CMK (cell line): ENCODE measurements at places on chromosomes 13 and 19.

GRCh38 chr13:22316494-22317025 is 645.7 kb downstream of the FGF9 start:
- no peak for DNase-seq

GRCh38 chr19:7942981-7943443 is 454 bp downstream of the TIMM44 start:
- DNase-seq = no peak

DNA sequence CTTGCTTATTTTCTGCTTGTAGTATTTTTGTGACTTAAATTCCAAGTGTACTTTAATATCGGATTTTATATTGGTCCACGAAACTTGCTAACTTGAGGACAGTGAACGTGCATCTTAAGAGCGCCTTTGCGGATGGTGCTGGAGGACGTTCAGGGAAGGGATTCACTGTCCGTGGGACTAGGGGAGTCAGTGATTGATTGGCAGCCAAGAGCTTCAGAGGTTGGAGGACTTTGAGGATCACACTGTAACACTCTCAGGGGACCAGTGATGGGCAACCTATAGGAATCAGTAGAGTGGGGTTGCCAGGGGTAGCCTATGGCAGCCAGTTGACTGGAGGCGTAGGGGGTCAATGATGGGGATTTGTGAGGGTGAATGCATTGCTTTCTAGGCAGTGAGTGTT is 516 bp downstream of the ZNF175 start:
- no peak for DNase-seq

DNA sequence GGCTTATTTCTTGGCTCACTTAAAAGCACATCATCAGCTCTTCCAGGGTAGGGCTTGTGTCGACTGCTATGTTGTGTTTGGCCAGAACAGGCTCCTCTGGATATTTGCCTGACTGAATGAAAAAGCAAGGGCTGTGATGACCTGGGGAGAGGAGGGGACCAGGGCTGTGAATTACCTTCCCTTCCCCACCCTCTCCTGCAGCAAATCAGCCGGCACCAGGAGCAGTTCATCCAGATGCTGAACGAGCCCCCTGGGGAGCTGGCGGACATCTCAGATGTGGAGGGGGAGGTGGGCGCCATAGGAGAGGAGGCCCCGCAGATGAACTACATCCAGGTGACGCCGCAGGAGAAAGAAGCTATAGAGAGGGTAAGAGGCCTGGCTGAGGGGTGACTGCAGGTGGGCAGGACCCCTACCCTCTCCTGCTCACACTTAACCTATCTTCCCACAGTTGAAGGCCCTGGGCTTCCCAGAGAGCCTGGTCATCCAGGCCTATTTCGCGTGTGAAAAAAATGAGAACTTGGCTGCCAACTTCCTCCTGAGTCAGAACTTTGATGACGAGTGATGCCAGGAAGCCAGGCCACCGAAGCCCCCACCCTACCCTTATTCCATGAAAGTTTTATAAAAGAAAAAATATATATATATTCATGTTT is 4.4 kb downstream of the GADD45GIP1 start:
- DNase-seq = no peak

GRCh38 chr13:102872131-102872530 is 26.3 kb downstream of the ERCC5 start:
- DNase-seq = no peak

- no peak for DNase-seq
Observed at GRCh38 chr19:52935434-52935833, 12.2 kb upstream of the ZNF888 start.

- no peak for DNase-seq
Observed at GRCh38 chr13:25111585-25111956, 15.6 kb downstream of the PABPC3 start.

- no peak for DNase-seq
Observed at GRCh38 chr13:26300140-26300539, 46.2 kb downstream of the CDK8 start.

DNA sequence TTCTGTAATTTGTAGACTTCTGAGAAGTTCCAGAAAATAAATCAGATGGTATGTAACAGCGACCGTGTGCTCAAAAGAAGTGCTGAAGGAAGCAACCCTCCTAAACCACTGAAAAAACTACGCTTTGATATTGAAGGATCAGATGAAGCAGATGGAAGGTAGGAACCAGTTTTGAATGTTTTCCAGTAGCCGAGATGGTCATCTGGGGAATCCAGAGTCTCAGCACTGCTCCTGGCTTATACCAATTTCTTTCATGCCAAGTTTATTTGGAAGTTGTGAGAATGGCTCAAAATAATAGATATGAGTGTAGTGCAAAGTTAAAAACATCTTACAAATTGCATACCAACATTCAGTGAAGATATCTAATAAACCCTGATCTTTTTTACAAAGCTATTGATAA is 56.2 kb downstream of the RCBTB2 start:
- DNase-seq = no peak

- DNase-seq = no peak
Observed at GRCh38 chr13:66922444-66922843, 307.7 kb downstream of the PCDH9 start.

- no peak for DNase-seq
Observed at GRCh38 chr19:1873524-1874473, 10.4 kb upstream of the KLF16 start.

DNA sequence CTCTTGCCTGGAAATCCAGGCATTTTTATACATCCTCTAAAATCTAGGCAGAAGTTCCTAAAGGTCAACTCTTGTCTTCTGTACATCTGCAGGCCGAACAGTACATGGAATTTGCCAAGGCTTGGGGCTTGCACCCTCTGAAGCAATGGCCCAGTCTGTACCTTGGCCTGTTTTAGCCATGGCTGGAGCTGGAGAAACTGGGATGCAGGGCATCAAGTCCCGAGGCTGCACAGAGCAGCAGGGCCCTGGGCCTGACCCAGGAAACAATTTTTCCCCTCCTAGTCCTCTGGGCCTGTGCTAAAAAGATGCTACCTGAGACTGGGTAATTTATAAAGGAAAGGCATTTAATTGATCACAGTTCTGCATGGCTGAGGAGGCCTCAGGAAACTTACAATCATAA is 520.8 kb upstream of the MIR17HG start:
- no peak for DNase-seq

DNA sequence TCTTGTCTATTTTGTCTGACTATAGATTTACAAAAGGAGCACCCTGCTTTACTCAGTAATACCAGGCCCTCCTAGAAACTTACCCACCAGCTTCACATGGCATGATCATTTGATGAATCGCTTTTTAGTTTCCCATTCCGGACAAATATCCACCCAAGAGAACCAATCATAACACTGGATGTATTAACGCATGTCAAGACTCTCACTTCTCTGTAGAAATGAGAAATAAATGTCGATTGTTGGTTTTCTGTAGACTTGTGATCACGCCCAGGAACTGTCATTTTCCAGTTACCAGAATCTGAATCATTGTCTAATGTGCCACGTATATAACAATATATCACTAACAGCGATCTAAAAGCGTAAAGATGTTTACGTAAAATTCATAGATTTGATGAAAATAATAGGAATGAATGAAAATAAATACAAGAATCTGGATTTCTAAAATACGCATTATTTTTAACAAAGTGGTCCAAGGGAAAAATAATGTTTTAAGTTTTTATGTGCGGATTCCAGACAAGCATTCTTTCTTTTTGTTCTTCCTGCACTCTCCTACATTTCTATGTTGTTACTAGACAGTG is 14.0 kb downstream of the CDX2 start:
- DNase-seq = no peak

GRCh38 chr13:61700620-61701019 is 285.0 kb upstream of the PCDH20 start:
- no peak for DNase-seq

GRCh38 chr13:99743094-99743493 is 228.5 kb downstream of the ZIC5 start:
- DNase-seq = no peak

- no peak for DNase-seq
Observed at GRCh38 chr13:30915691-30916541, 9.8 kb downstream of the MEDAG start.

GRCh38 chr13:102556806-102557205 is 40.0 kb upstream of the TPP2 start:
- DNase-seq = no peak

DNA sequence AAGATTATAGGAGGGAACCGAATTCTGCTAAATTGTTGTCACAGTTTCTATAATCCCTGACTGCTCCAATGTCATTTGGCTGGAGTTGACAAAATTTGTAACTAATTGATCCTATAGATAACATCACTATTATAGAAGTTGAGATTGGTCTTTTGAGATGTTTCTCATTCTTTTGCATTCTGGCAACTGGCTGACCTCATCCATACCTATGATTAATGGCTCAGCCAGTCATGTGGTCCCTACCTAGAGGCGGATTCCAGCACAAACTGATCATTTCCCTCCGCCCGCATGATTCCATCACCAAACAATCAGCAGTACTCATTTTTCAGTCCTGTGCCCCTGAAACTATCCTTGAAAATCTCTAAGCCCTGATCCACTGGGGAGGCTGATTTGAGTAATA is 4.2 kb downstream of the PSG2 start:
- DNase-seq = no peak

GRCh38 chr13:42581427-42581826 is 7.5 kb downstream of the TNFSF11 start:
- DNase-seq = no peak

DNA sequence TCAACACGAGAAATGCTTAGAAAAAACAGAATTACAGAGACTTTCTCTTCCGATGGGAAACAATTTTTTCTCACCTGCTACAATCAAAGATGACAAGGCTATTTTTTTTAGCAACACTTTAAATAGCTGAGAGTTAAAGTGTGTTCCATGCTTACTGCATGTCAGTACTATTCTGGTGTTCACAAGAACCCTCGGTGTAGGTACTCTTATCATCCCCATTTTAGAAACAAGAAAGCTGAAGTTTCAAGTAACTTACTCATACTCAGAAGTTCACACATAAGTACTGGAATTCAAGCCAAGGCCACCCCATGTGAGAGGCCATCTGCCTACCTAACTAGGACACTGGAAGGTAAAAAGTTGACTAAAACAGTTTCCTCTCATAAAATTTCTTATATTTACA is 9.0 kb upstream of the TNFRSF19 start:
- DNase-seq = no peak

GRCh38 chr19:45640849-45641273 is 1.7 kb upstream of the EML2 start:
- no peak for DNase-seq

DNA sequence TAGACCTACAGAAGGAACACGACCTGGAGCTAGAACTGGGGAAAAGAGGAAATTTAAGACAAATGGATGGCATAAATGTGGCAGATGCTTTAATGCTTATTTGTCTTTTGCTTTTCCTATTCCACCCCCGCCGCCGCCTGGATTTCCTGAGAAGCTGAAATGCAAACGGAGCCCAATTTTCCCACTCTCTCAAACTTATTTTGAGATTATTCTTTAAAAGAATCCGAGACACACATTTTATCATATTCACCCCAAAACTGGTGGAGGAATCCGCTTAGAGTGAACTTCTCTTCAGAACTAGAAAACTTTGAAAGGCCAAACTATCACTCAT is 5.8 kb downstream of the POU4F1 start:
- no peak for DNase-seq

DNA sequence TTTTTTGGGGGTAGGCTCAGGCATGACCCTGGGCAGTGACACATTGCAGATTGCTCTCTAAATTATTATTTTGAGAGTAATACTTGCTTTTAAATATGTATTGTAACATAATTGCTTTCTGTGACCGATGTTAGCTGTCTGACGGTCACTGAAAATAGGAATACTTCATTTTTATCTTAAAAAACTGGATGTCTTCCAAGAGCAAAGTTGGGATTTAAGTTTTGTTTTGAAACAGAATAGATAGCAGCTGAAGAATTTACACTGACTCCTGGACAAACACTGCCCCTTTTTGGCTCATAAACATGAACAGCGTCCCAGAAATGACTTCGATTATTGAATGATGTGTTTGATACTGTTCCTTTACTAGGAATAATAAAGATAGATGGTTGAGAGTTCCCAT is 535.9 kb downstream of the GPC5 start:
- no peak for DNase-seq

DNA sequence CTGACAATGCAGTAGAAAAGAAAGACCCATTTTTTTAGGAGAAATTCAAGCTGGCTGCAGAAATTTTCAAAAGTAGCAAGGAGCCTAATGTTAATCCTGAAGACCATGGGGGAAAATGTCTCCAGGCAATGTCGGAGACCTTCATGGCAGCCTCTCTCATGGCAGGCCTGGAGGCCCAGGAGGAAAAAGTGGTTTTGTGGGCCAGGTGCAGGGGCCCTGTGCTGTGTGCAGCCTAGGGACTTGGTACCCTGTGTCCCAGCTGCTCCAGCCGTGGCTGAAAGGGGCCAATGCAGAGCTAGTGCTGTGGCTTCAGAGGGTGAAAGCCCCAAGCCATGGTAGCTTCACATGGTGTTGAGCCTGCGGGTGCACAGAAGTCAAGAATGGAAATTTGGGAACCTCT is 4.1 kb downstream of the ALG11 start:
- no peak for DNase-seq

GRCh38 chr13:20666948-20667347 is 36.6 kb upstream of the IL17D start:
- no peak for DNase-seq

DNA sequence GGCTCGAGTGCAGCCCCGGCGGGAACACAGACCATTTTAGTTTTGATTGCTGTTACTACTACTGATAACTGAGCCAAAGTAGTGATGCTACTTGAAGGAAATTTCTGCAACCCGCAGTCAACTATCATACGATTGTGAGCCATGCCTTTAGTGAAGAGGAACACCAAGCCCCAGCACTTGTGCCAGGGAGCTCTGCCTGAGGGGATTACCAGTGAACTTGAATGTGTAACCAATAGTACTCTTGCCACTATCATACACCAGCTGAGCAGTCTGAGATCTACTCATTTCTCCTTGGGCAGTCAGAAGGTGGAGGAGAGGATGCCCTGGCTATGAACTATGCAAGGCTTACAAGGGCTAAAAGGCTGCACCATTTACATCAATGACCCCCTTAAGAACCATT is 49.0 kb upstream of the N4BP2L1 start:
- DNase-seq = no peak

DNA sequence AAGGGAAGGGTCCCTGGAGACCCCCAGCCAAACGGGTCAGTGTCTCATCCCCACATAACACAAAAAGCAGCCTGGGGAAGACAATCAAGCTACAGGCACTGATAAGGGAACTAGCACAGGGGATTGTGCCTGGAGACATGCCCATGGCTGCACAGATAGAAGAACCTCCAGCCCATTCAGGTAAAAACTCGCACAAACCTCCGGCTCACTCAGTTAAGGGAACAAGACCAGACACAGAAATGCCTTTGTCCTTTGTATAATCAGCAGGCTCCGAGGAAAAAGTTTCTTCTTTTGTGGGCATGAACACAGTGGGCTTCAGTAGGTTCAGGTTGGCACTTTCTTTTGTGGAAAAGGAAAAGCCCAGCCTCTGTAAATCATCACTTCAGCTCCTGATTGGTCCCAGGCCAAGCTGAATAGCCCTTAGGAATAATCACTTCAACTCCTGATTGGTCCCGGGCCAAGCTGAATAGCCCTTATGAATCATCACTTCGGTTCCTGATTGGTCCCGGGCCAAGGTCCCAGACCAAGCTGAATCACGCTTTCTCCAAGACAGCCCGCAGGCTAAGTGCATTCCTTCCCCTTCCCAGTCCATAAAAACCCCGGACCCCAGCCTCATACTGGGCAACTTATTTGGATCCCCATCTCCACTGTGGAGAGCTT is 5.0 kb upstream of the ZNF230 start:
- DNase-seq = no peak
